ENCODE measurements at places on chromosomes 4 and X.

GRCh38 chr4:81499840-81500239 is 28.1 kb upstream of the RASGEF1B start:
- H3K4me1 ChIP-seq: no peaks in the 10 kb centered on the region
- no peak for DNase-seq
- H3K4me3 ChIP-seq: no peak overlapping the region
- no peaks in the 10 kb centered on the region for H3K27me3 ChIP-seq
- H3K27ac ChIP-seq: no peak overlapping the region

- DNase-seq: no peak
- H3K4me3 ChIP-seq: no peak overlapping the region
- no peaks in the 10 kb centered on the region for H3K36me3 ChIP-seq
- H3K27me3 ChIP-seq: no peaks in the 10 kb centered on the region
- no peak overlapping the region for H3K27ac ChIP-seq
Observed at GRCh38 chr4:109754093-109754857, 24.4 kb upstream of the PLA2G12A start.

- no peak overlapping the region for H3K27ac ChIP-seq
- no peaks in the 10 kb centered on the region for H3K36me3 ChIP-seq
- H3K4me3 ChIP-seq: no peak overlapping the region
- no peaks in the 10 kb centered on the region for H3K27me3 ChIP-seq
- H3K4me1 ChIP-seq: no peaks in the 10 kb centered on the region
Observed at GRCh38 chrX:48515842-48516241, 5.8 kb upstream of the EBP start.

GRCh38 chrX:154961947-154962346 is 60.6 kb downstream of the F8 start:
- DNase-seq: no peak
- no peak overlapping the region for H3K27ac ChIP-seq
- H3K36me3 ChIP-seq: no peaks in the 10 kb centered on the region
- H3K4me3 ChIP-seq: no peak overlapping the region

- no peaks in the 10 kb centered on the region for H3K4me1 ChIP-seq
- H3K27me3 ChIP-seq: no peaks in the 10 kb centered on the region
- no peak overlapping the region for H3K4me3 ChIP-seq
Observed at GRCh38 chr4:123298801-123299200, 97.8 kb upstream of the SPRY1 start.

Data from hepatocyte (in vitro differentiated cells).